ENCODE measurements at places on chromosomes 16 and 17. TPM values are rescaled to one million over a fixed set of nuclear protein-coding genes. Genes with fewer than 3 reads are reported as not detected.

GRCh38 chr17:27892866-27893769, at the start of gene LYRM9:
Gene LYRM9, minus strand, starts transcription at chr17:27893365. Its CDS starts 10,671 bp downstream, at chr17:27882694.
- peak; percentile 93 for DNase-seq

ASPA gene
- total RNA-seq = not detected

TBC1D3B gene
- 9.5 TPM for total RNA-seq

DNA sequence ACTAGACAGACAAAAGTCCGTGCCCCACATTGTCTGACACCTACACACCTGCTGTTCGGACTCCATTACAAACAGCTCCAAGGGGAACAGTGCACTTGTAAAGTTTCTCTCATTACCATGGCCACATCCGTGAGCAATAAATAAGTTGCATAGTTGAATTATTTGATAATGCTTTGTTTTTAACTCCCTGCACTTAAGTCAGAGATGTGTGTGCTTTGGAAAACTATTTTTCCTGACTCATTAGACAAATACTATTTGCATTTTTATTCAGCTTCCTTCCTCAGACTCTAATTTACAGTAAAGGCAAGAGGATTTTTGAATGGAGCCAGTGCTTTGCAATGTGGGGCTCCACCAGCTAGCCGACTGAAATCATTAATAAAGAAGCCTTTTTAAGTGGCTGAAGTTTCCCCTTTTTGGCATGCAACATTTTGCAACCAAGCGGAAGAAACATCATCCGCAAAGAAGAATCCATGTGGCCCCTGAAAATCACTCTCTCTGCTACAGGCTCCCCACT, 6.5 kb upstream of the CCL2 start:
- no peak for DNase-seq

CDH13 gene
- not detected for total RNA-seq

Measured in activated CD4-positive, alpha-beta memory T cell treated with anti-CD3 and anti-CD28 coated beads, Interleukin-2, amount 10 ng/mL, durations not matched to agents 7 days and 5 days (primary cell).